ENCODE measurements at places on chromosomes 6 and 20. TPM values are rescaled to one million over a fixed set of nuclear protein-coding genes. Genes with fewer than 3 reads are reported as not detected.

The GPX5 gene
- not detected for total RNA-seq

The OOEP gene
- not detected for total RNA-seq

The SRSF3 gene
- 411 TPM for total RNA-seq

The CFAP61 gene
- total RNA-seq, result not detected

The RNASET2 gene
- 41.5 TPM for total RNA-seq

DNA sequence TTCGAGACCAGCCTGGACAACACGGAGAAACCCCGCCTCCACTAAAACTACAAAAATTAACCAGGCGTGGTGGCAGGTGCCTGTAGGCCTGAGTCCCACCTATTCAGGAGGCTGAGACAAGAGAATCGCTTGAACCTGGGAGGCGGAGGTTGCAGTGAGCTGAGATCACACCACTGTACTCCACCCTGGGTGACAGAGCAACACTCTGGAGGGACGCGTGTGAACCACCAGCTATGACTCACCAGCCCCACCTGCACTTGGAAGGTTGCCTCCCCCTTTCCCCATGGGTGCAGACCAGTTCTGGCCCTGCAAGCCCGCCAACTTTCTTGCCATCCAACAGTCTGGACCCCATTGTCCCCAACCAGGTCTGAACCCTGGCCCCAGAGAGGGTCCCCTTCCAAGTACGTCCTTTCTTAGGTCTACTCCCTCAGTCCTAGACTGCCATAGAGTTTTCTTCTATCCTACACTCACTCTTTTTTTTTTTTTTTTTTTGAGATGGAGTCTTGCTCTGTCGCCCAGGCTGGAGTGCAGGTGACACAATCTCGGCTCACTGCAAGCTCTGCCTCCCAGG is 29.2 kb downstream of the ATP9A start:
- H3K27ac ChIP-seq, result no peak overlapping the region
- no peaks in the 10 kb centered on the region for H3K27me3 ChIP-seq

- no peaks in the 10 kb centered on the region for H3K27me3 ChIP-seq
- peaks cover 40% of the 10 kb centered on the region for H3K36me3 ChIP-seq
- no peak for DNase-seq
These were observed 25.2 kb downstream of the GHRH start for GRCh38 chr20:37236462-37236861.

DNA sequence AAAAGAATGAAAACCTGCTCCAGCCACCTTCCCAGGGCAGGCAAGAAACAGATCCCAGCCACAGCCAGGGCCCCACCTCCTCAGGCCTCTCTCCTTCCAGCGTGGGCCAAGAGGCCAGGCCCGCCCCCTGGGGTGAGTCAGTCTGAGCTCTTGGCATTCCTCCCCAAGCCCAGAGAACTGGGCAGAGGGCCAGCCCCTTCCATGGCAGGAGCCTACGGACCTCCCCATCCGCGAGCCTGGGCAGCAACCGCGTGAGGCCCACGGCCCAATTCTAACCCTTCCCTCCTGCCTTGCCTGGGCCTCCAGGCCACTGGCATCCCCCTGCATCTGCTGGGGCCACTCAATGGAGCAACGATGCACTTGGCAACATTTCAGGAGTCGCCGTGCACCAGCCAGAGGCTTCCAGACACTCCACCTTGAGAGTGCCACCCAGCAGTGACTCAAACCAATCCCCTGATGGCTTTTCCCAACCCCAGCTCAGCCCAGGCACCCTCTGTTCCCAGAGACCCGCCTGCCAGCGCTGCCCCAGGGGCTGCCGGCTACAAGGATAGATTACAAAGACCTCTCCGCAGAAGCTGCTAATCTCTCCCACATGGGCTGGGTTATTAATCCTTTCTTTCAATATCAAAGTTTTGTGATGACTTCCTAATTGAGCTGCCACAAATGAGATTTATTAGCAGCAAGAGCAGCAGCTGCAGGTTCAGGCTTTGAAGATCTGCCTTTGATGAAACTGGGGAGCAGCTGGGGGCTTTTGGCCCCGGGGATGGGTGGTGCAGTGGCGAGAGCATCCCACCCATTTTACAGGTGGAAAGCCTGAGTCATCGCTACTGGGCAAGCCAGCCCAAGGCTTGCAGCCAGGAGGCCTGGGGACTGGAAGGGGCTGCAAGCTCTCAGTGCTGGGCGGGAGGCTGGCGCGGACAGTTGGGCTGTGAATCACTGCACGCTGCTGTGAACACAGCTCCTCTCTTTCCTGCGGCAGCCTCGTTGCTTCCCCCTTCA is 85.7 kb downstream of the NFATC2 start:
- no peaks in the 10 kb centered on the region for H3K27me3 ChIP-seq
- peak; percentile 86 for DNase-seq
- H3K4me3 ChIP-seq, result no peak overlapping the region

GRCh38 chr20:63433351-63433750 is 39.1 kb downstream of the KCNQ2 start:
- peaks cover 3% of the 10 kb centered on the region for H3K4me1 ChIP-seq
- H3K4me3 ChIP-seq, result no peak overlapping the region
- DNase-seq, result no peak
- H3K27me3 ChIP-seq, result no peaks in the 10 kb centered on the region

DNA sequence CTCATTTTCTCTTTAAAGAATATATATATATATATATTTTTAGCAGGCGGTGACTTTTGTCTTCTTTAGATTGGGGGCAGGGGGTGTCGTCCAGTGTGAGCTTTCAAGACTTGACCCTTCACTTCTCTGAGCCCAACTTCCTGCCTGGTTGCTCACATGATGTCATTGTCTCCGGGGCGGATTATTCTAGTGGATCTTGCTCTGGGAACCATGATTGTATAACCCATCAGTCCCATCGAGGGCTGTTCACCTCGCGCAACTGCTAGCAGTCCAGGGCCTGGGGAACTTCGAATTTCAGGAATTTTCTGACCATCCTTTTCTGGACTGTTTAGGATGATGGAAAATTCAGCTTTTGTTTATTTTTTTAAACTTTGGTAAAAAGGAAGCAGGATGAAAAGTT is 1.0 kb downstream of the IGF2R start:
- no peak for DNase-seq
- H3K36me3 ChIP-seq, result no peaks in the 10 kb centered on the region
- H3K27me3 ChIP-seq, result peaks cover 23% of the 10 kb centered on the region
- H3K27ac ChIP-seq, result peak overlapping the region; percentile 98
- peaks cover 41% of the 10 kb centered on the region for H3K4me1 ChIP-seq

GRCh38 chr20:49516916-49517804 is 34.7 kb upstream of the KCNB1 start:
- H3K27me3 ChIP-seq, result no peaks in the 10 kb centered on the region
- H3K36me3 ChIP-seq, result peaks cover 46% of the 10 kb centered on the region
- H3K27ac ChIP-seq, result no peak overlapping the region
- no peaks in the 10 kb centered on the region for H3K4me1 ChIP-seq
- no peak overlapping the region for H3K4me3 ChIP-seq
- DNase-seq, result no peak

- H3K27me3 ChIP-seq, result no peaks in the 10 kb centered on the region
- peaks cover 32% of the 10 kb centered on the region for H3K4me1 ChIP-seq
- no peak overlapping the region for H3K27ac ChIP-seq
- H3K4me3 ChIP-seq, result no peak overlapping the region
- H3K36me3 ChIP-seq, result no peaks in the 10 kb centered on the region
These were observed 135.9 kb upstream of the SOX4 start for GRCh38 chr6:21457647-21458046.

Data from mesothelial cell of epicardium (in vitro differentiated cells).